ENCODE measurements at places on chromosomes 6 and 20. TPM values are rescaled to one million over a fixed set of nuclear protein-coding genes. Genes with fewer than 3 reads are reported as not detected.

SAPCD1 gene
- total RNA-seq = 9.4 TPM

- no peak for DNase-seq
These were observed 10.9 kb upstream of the SLC2A12 start for GRCh38 chr6:134063121-134063965.

GRCh38 chr6:166461821-166462460 is 79.2 kb upstream of the MPC1 start:
- no peak for DNase-seq

DNA sequence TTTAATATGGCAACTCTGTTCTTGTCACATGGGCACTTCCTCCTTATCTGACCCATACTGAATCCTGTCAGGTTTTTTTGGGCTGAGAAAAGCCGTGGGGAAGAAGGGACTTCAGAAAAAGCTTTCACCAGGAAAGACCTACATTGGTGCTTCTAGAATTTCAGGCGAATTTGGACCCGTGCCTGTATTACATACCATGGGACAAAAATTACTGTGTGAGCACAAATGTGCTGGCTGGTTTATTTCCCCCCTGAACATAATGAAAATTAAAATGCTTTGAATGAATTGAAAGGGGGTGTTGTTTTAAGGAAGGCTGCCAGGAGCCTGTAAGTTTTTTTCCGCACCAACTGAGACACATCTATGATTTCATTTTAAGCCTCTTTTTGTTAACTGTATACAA is 29.6 kb downstream of the CAP2 start:
- DNase-seq = no peak

DNA sequence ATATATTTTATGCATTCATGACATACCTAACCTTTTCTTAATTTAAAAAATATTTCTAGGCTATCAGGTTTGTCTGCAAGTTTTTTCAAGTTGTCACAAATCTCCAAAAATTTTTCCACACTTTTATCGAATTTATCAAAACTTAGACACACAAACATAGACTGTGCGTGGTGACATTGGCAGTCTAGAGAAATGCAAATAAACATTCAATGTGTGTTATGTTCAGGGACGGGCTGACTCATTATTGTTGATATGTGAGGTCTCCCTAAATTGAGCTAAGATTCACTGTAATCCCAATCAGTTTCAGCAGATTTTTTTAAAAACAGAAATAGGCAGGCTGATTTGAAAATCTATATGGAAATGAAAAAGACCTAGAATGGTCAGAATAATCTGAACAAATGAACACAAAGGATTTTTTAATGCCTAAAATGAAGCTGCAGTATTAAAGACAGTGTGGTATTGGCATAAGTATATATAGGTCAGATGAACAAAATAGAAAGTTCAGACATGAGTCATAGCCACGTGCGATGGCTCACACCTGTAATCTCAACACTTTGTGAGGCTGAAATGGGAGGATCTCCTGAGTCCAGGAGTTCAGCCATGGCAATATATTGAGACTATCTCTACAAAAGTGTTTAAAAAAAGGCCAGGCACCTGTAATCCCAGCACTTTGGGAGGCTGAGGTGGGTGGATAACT is 19.2 kb downstream of the BLTP3A start:
- no peak for DNase-seq

- DNase-seq = no peak
These were observed 14.9 kb upstream of the MAPK13 start for GRCh38 chr6:36115412-36115811.

GRCh38 chr6:13030396-13030795 is 297.9 kb downstream of the TBC1D7 start:
- DNase-seq = no peak

- no peak for DNase-seq
These were observed 73.2 kb downstream of the TRERF1 start for GRCh38 chr6:42378536-42378935.

All from activated T-cell treated with anti-CD3 and anti-CD28 coated beads, Interleukin-2, amount 50 U/mL, for 4 hours (primary cell).